ENCODE measurements at places on chromosomes 3 and 15.

GRCh38 chr15:63256433-63257274, 20.8 kb upstream of the APH1B start:
- no peak for DNase-seq

DNA sequence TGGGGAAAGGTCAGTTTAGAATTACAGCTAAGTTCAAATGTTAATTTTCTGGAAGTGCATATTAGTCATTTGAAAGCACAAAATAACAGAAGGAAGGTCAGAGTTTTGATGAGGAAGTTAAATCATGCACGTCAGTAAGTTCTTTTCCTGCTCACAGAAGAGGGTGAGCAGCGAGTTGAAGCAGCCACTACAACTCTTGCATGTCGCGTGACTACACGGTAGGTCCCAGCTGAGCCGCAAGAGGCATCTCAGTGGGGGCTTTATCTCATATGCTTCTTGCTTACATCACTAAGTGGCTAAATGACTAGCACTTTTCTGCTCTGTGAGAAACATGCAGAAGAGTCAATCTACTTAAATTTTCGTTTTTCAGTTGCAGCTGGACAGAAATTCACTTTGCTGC, 21.3 kb upstream of the SEC62 start:
- no peak for DNase-seq

- no peak for DNase-seq
Measured at GRCh38 chr3:69419276-69419675, 33.4 kb upstream of the FRMD4B start.

DNA sequence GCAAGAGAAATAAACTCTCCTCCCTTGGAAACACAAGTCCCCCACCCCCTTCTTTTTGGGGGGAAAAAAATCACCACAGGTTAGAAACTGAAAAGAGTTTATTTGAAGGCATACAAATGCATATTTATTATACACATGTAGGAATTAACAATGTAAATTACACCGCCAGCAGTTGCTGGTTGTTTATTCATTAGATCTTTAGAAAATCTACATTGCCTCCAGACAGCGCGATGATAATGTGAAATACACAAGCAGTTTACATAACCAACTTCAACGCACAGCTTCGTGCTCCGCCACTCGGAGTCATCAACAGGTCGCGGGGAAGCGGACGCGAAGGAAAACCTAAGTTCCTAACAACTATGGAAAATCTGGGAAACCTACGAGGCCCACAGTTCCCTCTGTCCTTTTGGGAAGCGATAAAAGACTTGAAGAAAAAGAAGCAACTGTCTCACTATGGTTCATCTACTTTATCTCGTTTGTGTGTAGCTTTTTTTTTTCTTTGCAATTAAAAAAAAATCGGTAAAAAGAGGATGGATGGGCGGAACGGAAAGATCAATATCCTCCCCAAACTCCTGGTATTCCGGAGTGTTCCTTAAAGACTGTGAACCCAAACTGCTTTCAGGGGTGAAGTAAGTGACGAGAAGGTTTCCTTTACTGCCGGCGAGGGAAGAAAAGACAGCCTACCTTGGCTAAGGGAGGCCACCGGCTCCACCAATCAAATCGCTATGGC, 8.4 kb upstream of the FOXB1 start:
- DNase-seq: no peak

Measured in dorsolateral prefrontal cortex (tissue), 122 donors.